ENCODE measurements at places on chromosomes 3 and 15.

DNA sequence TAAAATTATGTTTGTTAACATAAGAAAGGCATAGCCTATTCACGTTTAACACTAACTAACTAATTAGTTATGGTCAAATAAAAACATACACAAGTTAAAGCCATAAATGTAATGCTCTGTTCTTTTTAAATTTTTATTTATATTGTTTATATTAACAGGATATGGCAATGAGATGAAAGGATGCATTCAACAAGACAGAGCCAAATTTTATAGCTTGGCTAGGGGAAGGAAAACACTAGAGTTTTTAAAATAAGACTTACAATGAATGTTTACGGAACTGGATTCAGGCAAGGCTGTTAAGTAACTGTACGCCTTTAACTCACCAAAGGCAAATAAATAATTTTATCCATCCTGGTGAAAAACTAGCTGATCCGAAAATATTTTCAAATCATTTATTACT, 86.4 kb downstream of the ZPLD1 start:
- DNase-seq, result no peak

DNA sequence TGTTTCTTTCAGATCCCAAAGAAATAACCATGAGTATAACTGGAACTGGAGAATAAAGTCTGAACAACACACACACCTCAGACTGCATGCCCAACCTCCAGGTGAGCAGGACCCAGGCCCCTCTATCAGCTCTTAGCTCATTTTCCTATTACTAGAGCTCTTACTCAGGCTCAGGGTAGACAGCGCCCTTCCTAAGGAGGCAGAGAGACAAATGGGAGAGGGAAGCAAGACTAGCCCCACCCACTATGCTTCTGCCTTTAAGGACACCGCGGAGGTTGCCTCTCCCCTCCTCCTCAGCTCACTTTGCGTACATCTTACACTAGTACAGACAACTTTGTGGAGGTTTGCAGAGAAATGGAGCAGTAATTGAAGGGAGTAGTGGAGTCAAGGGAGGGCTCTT, 44.0 kb upstream of the GLCE start:
- no peak for DNase-seq

DNA sequence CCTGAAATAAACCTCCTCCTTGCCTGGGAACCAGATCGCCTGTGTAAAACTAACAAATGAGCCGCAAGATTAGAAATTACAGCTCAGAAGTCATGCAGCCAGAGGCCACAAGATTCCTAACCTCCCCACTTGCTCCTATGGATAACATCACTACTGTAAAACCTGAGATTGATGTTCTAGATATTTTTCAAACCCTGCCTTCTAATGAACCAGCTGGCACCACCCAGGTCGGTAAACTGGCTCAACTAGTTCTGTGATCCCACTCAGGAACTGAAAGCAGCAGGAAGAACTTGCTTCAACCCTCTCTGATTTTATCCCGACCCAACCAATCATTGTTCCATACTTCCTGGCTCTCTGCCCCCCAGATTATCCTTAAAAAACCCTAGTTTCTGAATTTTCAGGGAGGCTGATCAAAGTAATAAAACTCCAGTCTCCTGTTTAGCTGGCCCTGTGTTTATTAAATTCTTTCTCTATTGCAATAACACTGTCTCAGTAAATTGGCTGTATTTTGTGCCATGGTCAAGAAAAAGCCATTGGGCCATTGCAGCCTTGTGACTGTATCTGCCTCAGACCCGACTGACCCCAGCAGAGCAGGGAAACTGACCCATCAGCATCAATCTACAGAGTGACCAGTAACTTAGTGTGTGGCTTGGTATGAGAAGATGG, 98.9 kb downstream of the RPLP1 start:
- DNase-seq, result peak; percentile 53

DNA sequence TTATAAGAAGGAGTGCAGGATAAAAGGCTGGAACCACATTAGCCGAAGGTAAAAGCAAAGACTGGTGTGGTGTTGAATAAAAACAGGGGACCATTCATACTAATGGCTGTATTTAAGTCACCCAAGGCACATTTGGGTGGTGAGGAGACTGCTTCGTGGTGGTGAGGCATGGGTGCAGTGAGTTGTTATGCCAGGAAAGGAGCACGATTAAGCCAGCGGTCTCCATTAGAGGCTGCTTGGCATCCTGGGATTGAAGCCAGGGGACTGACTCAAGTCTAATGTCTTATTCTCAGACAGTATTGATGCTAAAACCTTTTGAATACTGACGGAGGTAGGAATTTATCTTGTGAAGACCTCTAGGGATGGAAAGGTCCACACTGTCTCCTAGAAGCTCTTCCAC, 21.9 kb downstream of the FEM1B start:
- DNase-seq, result no peak

GRCh38 chr3:79183496-79183895, 584.3 kb downstream of the ROBO1 start:
- DNase-seq, result no peak

DNA sequence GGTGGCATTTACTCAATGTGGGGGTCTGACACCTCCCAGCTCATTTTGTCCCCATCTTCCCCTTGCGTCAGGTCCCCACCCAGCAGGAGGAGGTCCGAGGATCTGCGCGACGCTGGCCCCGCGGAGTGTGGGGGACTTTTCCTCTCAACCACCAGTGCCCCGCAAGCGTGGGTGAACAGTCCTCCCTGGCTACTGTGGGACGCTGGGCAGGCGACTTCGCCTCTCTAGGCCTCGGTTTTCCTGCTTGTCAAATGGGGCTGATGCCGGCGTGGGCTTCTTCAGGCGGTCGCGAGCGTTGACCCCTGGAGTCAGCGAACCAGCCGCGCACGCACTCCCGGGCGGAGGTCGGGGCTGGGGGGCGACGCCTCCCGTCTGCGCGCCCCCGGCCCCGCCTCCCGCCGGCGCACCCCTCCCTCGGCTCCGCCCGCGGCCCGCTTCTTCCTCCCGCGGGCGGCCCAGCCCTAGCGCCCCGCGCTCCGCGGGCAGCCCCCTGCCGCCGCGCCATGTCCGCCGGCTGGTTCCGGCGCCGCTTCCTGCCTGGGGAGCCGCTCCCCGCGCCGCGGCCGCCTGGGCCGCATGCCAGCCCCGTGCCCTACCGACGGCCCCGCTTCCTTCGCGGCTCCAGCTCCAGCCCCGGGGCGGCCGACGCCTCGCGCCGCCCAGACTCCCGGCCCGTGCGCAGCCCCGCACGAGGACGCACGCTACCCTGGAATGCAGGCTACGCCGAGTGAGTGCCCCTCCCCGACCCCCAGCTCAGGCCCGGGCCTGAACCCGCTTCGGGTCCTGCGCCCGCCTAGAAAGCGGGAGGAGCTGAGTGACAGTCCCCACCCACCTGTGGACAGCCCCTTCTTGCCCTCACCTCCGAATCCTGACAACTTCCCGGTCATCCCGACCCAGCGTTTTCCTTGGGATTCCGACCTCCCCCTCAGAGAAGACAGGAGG, at the start of gene PPM1M:
Gene PPM1M (plus strand): TSS at position 438 of the 942 bp plus-strand sequence. CDS start 66 bp downstream, at position 504.
- DNase-seq, result peak; percentile 49

DNA sequence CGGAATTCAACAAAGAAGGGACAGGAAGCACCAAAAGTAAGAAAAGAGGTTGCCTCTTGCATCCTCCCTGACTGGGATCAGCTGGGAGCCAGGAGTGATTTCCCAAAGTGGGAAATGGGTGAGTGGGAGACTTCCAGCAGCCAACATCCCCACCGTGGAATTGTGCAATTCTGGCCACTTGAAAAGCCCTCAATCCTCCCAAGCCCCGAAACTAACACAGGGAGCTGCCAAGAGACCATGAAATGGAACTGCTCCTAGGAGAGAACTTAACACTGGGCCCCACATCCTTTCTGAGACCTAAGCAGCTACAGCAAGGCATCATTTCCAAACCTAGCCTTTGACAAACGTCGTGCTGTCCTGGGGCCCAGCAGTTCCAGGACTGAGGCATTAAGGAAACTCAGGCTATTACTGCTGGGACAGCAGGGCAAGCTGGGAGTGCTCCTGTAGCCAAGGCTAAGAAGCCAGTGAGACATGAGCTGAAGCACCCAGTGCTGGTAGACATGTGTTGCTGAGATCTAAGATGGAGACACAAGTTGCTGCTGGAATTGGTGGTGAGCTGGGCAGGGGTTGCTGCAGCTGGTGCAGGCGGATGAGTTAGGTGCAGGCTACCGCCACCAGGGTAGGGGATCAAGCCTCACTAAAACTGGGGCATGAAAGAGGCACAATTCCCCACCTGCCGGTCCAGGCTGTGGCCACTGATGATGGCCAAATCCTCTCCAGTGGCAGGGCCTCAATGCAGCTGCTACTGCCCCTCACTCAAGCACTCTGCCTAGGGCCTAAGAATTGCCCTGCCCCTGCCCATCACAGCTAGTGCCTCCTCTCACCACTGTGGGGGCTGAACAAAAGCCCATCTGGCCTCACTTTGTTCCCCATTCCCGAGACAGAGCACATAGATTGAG, 43.9 kb downstream of the ALDH1A2 start:
- DNase-seq, result no peak

GRCh38 chr15:86948719-86949118, 869.0 kb downstream of the AGBL1 start:
- DNase-seq, result no peak

GRCh38 chr3:172669021-172669420, 41.8 kb downstream of the NCEH1 start:
- no peak for DNase-seq

DNA sequence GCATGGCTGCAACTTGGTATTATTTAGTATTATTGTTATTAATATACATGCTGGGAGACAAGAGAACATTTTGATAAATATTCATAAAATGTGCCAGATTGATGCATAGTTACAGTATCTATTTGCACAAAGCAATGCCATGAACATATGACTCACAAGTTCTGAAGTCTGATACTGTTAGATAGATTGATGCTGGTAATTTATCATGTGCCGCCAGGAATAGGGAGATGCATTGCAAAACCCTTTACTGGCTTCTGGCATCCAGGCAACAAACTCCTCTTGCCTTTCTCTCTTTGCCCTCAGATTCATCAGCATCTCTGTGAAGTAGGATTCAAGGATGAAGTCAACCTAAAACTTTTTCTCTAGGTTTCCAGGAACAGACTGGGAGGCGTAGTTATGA, 41.0 kb upstream of the SLC25A26 start:
- no peak for DNase-seq

DNA sequence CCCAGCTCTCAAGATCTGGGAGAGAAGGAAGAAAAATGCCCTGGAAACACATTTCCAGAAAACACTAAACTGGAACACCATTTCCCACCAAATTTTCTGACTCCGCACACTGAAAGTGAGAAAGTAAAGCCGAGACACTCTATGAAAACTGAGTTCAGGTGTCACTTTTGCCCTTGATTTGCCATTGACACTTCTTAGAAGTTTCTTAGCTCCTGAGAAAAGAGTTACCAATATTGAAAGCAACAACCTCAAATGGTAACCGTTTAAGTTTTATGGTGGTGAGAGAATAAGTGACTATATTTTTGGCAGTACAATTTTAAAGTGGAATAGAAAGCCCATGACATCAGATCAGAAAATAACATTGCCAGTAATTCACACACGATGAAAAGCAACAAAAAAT, 39.0 kb downstream of the CD86 start:
- DNase-seq, result no peak

GRCh38 chr15:57335719-57336118, 40.6 kb upstream of the CGNL1 start:
- no peak for DNase-seq

DNA sequence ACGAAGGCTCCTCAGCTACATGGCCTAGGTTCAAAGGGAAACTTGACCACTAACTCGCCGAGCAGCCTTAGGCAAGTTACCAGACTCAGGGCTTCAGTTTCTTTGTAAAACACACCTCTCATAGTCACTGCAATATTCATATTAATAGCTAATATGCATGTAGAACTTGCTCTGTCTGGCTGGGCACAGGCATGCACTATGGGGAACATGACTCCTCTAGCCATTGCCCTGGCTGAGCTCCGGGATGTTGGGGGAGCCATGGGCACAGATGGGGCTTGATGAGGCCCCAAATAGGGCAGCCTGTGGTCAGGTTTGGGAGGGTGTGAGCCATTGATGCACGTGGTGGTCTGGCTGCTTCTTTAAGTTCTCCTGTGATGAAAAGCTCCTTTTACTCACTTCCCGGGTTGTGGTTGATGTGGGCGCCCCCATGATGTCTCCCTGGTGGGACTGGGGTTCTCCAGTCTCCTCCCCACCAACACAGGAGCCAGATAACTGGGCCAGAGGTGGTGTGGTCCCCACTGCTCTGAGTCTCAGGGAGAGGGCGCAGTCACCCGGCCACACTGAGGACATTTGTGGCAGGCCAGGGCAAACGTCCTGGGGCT, 29.4 kb upstream of the DUSP7 start:
- DNase-seq, result no peak

DNA sequence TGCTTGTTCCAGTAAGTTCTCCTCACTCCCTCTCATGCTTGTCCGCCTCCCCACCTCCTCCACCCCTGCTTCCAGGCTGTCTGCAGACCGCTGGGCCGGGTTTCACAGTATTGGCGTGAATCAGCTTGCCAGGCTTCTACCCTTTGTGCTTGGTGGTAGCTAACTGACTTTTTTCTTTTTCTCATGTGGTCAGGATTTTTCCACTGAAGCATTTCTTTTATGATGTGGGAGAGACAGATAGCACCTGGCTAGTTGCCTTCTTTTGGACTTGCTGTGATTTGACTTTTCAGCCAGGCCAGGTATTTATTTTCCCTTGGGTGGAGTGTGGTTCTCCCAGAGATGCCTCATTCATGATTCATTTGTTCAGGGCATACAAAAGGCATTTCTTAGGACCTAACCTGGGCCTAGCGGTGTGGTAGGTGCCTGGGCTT, 60.6 kb downstream of the ST6GAL1 start:
- no peak for DNase-seq

- no peak for DNase-seq
These were observed 7.7 kb upstream of the TMC3 start for GRCh38 chr15:81381720-81382119.

DNA sequence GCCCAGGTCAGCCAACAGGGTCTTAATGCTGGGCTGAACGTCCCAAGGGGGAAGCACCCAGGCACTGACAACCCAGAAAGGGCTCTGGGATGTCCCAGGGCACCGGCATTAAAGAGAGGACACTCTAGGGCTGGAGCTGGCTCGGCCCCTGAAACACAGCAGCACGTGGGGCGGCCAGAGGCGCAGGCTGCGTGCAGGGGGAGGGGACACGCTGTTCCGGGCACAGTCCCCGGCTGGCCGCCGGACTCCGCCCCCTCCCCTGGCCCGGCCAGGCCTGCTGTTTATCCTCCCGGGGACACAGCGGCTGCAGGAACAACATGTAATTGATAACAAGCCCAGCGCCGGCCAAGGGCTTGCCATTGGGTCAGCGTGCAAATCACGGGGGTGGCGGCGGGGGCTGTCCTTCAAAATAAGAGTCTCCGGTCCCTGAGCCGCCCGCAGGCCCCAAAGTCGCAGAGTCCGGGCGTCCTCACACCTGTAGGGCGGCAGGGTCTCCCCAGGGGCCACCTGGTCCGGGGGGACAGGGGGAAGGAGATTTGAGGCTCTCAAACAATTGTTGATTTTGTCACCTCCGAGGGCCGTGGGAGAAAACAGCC, 1.3 kb downstream of the KLF15 start:
- DNase-seq, result peak; percentile 88

- no peak for DNase-seq
These were observed 2.0 kb downstream of the DNAJB8 start for GRCh38 chr3:128464702-128465101.

GRCh38 chr3:61181874-61182273, 69.4 kb downstream of the FHIT start:
- peak; percentile 85 for DNase-seq
